RPMI8226 (cell line): ENCODE measurements at places on chromosomes 16 and 17.

- no peak for DNase-seq
Measured at GRCh38 chr17:33267271-33267790, 25.8 kb downstream of the ASIC2 start.

DNA sequence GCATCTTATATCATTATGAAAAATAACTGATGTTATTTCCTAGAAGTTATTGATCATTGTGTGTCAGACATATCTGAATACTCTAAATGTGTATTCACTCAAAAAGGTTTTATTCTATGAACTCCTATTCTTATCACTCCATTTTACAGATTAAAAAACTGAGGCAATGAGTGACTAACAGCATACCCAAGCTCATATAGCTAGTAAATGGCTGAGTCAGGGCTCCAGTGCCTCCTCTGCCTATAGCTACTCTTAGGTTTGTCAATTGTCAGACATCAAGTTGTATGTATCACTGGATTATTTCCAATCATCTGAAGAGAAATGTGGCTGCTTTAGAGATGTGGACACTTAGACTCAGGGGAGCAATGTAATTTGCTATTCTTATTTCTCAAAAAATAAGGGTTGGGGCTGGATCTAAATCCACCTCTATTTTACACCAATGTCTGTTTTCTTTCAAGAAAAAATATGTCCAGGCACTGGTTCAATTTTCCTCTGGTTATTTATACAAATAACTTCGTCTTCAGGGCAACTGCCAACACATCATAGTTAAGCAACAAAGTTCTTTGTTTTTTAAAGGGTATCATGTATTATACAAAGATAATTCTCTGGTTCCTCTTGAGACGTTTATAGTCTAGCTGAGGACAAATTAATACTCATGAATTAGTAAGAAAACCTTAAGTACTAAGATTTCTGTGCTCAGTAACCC, 328.9 kb upstream of the MAF start:
- DNase-seq: no peak

- DNase-seq: no peak
Measured at GRCh38 chr16:8203101-8203500, 387.2 kb downstream of the TMEM114 start.

DNA sequence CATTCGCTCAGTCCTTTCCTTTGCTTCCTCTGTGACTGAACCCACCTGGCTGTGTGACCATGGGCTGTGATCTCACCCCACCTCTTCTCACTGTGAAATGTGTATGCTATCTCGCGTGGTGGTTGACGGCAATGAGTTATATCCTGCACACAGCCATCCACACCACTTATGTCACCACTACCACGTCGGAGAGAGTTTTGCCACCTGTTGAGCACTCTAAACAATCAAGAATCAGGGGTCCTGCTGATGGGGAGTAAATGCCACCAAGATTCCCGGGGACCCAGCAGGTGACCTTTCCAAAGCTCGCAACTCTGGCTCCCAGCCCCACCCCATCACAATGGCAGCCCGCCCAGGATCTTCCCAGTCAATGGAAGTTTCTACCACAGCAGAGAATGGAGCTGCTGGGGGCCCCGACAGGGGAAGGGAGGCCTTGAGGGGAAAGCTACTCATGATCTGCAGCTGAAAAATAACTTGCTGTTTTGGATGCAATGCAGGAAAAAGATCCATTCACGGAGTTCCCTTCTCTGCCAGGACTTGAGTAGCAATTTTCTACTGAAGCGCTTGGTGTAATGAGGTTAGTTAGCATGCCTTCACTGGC, 26.2 kb upstream of the RCVRN start:
- DNase-seq: no peak

- no peak for DNase-seq
Measured at GRCh38 chr16:1674751-1675664, 3.1 kb upstream of the JPT2 start.

DNA sequence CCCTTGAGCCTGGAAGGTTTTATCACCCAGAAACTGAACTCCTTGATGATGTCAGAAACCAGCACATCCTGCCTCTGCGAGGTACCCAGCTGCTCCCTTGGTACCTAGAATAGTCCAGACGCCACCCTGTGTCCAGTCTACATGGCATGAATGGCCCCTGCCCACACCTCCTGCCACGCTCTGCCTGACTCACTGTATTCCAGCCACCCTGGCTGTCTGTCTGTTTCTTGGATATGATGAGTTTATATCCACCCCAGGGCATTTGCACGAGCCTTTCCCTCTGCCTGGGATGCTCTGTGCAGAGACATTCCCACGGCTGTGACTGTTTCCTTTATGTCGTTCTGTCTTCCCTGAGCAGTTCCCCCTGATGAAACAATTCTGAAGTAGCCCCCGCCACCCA, 68.7 kb downstream of the CRISPLD2 start:
- no peak for DNase-seq

- no peak for DNase-seq
Measured at GRCh38 chr17:8865811-8866210, 1.7 kb downstream of the PIK3R6 start.

GRCh38 chr16:2088759-2089358, 41.1 kb downstream of the TSC2 start:
- no peak for DNase-seq

DNA sequence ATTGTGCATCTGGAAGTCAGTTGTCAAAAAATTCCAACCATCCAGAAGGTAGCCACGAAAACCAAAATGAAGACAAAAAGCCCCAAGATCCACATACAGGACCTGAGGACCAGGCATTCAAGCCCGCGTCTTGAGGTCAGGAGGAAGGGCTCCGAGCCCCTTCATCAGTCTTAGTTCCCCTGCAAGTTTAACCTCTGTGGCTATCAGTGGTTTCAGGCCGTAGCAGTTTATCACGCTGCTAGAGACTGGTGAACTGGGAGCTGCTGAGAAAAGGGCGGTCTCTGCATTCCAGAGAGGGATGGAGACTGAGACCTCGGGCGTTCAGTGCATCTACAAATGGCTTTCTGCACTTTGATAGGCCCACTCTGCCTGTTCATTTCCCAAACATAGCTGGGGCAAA, 70.6 kb downstream of the IRF8 start:
- DNase-seq: no peak

DNA sequence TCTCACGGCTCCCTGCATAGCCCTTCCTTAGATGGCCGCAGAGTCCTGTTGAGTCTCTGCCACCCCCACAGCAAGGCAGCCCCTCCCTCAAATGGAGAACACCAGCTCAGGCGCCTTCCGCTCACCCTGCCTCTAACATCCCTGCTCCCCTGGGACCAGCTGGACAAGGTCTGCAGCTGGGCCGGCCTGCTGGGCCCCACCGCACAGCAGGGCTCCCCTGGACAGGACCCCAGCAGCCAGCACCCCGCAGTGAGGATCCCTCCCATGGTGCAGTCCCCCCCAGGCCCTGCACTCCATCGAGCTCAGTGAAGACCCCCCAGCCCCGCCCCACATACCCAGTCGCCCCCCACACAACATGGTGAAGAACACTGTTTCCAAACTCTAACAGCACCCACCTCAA, 10.2 kb downstream of the ATP2A3 start:
- no peak for DNase-seq

- peak; percentile 22 for DNase-seq
Measured at GRCh38 chr17:75406222-75406615, 741 bp upstream of the GRB2 start.

DNA sequence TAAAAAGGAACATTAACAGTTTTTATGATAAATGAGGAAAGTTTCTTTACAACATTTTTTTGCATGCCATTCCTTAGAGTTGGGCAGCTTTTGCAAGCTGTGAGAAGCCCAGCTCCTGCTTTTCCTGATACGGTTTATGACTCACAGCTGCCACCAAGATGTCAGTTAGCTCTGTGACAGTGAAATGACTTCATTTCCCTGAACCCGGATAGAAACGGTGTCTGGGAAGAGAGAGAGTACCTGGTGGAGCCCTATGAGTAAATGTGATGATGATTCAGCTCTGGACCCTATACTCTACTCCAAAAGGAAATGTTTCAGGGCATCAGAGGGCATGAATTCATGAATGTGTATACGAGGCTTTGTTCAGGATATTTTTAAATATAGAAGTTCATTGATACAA, 366.3 kb upstream of the HSBP1 start:
- no peak for DNase-seq

DNA sequence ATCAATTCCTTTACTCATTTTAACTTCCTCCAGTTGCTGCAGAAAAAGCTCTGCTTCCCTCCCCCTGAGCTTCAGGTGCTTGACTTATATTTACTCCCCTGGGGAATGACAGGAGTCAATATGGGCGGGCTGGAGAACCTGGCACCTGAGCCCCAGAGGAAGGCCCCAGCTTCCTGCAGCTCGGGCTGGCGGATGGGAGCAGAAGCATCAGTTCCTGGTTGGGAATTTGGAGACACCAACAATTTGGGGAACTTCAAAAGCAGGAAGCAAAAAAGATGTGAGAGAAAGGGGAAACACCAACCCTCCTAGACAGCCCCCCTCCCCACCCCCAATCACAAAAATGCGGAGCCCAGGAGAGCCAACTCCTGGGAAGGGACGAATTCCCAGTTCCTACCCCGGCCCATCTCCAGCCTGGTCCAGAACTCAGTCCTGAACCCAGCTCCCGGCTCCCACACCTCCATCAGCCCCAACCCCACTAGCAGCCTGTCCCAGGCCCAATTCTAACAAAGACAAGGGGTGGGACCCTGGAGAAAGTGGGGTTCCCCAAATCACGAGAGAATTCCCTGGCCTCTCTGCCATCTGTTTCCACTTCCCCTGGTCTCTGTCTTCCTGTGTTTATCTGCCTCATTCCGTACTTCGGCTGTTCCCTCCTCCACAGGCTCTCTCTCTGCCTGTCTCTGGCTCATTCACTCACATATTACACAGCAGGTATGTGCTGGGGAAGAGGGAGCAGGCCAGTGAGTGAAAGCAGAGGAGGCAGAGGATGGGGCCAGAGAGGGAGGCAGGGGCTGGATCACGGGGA, 16.2 kb upstream of the ASGR2 start:
- no peak for DNase-seq

DNA sequence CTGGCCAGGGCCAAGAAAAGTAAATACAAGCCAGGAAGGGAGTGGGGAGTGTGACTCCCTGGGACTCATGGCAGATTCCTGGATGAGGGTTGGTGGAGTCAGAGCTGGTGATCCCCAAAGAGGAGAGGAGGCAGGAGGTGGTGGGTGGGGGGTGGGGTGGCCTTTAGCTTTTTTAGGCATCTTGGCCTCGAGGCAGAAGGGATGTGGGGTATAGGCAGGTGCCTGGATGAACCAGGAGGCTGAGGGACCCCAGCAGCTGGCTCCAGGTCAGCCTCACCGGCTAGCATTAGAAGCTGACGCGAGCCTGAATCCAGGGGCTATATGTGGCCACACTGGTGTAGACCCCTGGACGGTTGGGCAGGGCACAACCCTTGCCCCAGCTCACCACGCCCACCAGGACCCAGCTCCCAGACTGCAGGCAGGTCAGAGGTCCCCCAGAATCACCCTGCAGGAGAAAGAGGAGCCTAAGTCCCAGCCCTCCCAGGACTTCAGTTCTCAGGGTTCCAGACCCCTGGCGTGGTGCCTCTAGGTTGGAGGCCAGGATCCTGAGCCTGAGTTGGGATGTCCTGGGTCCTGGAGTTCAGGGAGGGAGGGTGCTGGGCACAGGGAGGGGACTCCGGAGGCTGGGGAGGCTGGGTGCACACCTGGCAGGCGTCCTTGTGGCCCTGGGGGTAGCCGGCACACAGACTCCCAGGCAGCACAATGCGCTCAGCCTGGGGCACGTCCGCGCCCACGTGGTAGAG, 2.8 kb downstream of the PRSS33 start:
- DNase-seq: no peak

GRCh38 chr17:28996554-28997096, 9.2 kb downstream of the SEZ6 start:
- DNase-seq: no peak

DNA sequence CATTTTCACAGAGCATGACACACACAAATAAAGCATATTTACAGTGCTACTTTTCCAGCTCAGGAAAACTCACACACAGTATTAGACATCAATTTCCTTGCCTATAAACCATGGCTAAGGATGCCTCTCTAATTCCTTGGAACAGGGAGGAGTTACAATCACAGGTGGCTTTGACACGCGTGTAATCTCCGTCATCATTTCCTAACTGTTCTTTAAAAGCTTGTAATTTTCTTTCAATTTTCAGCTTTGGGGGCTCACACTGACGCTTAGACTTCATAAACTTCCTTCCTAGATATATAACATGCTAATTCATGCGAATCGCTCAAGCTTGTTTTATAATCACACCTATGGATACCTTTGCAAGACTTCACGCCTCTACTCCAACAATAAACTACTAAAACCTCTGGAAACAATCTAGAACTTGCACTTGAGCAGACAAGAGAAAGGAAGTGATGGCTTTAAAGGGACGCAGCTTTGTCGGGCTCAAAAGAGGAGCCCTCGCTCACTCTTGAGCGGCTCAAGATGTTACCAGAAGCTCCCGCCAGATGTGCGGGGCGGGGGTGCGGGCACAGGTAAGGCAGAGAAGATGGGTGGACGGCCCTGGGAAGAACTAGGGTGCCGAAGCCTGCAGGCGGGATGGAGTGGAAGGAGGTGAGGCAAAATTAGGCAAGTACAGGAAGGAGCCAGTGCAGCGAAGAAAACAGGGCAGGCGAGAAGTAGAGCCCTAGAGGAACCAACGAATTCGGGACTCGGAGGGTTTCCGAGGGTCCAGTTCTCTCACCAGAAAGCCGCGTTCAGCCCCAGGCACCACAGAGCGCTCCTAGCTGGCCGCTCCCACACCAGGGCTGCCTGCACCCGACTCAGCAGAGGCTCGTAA, 631 bp downstream of the RETREG3 start:
- DNase-seq: peak; percentile 38

DNA sequence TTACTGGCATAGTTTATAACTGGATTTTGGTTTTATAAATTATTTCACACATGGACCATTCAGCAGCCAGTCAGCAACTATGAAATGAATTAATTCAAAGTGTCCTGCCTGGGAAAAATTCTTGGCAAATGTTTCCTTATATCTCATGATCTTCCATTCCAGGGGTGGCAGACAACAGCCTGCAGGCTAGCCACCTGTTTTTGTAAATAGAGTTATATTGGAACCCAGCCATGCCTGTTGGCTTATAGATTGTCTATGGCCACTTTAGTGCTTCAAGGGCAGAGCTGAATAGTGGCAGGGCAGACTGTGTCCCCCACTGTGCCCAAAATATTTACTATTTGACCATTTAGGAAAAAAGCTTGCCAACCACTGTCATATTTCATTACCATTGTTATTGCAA, 613.7 kb downstream of the TMEM114 start:
- DNase-seq: no peak
